Daoy (cell line): ENCODE measurements at places on chromosomes 1 and 21.
A peak's percentile ranks its signal among the peaks of the same experiment; 100 is the strongest.

DNA sequence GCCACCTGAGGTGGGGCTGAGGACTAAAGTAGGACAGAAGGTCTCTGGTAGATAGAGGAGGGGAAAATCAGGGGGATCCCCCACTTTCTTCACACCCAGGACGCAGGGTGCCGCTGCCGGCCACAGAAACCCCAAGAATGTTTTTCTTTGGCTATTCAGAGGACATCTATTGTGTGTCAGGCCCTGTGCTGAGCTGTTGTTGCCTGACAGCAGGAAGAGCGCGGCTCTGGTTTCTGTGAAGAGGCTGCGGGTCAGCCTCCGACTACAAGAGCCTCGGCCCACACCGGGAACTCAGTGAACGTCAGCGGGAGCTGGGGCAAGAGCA lies 407 bp upstream of the PIGV start:
- peak; percentile 74 for DNase-seq

DNA sequence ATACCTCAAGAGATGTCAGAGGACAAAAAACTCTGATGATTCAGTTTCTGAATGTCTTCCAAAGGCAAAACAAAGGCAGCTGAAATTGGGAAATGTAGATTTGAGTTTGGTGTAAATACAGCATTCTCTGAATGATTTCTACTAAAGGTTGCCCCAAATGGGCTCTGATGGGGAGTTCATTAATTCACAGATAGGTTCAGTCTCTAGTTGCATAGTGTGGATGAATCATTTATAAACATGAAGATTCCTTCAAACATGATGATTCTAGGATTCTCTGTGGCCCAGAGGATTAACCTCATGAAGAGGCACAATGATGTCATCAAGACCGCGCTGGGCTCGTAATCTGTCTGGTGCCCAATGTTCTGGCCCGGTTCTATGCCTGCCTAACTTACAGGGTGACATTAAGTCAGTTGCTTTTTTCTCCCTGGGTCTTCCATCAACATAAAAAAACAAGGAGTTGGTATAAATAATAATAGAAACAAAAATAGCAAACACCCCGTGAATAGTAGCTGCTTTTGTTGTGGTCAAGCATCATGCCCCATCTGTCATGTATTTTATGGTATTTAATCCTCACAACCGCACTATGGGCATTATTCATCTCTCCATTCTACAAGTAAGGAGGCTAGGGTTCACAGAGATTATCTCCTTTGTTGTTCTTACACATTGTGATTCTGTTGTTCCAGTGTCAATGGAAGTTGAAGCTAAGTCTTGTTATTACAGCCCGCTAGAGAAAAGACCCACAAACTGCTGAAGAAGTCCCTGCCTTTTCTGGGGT lies 509.6 kb upstream of the USP24 start:
- peak; percentile 35 for DNase-seq

- no peak for DNase-seq
Observed at GRCh38 chr1:222644636-222644980, 26.7 kb downstream of the MIA3 start.

DNA sequence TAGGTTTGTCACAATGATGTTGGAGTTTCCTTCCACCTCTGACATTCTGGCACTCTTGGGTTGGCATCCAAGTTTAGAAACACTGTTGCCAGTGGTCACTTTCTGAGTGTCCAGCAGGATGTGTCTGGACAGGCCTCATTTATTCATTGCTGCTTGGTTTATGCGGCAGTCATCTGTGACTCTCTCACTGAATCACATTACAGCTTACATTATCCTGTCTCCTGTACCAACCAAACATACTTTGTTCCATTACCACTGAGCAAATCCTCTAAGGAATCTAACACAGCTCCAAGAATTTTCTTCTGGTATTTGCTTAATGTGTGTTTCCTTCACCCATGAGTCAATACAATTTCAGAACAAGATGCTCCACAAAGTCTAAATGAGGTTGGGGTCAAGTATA lies 19.9 kb downstream of the SGIP1 start:
- DNase-seq = no peak

GRCh38 chr1:40739455-40740008 lies 44.1 kb upstream of the KCNQ4 start:
- no peak for DNase-seq

DNA sequence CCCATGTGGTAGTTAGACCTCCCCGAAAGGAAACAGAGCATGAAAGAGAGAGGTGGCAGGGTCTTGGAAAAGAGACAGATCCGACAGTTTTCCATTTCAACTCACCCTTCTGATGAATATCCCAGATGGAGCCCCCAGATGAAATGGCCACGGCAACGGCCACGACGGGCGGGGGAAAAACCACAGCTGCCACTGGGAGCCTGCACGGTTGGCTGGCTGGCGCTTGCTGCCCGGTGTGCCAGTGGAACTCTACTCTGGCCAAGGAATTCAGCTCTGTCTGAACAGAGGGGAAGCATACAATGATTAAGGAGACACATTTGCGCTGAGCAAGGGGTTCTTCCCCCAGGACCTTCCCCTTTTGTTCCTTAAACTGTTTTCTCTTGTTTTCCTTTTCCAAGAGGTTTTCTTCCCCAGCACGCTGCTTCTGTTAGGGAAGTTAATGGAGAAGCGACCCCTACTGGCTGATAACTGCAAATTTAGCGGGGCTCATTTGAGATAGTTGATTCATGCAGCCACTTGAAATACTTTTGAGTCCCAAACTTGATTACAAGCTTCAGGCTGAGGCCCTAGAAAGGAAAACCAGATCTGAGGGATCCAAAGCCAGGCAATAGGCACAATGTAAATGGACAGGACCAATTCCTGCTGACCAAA lies 1122.5 kb downstream of the NCAM2 start:
- no peak for DNase-seq

DNA sequence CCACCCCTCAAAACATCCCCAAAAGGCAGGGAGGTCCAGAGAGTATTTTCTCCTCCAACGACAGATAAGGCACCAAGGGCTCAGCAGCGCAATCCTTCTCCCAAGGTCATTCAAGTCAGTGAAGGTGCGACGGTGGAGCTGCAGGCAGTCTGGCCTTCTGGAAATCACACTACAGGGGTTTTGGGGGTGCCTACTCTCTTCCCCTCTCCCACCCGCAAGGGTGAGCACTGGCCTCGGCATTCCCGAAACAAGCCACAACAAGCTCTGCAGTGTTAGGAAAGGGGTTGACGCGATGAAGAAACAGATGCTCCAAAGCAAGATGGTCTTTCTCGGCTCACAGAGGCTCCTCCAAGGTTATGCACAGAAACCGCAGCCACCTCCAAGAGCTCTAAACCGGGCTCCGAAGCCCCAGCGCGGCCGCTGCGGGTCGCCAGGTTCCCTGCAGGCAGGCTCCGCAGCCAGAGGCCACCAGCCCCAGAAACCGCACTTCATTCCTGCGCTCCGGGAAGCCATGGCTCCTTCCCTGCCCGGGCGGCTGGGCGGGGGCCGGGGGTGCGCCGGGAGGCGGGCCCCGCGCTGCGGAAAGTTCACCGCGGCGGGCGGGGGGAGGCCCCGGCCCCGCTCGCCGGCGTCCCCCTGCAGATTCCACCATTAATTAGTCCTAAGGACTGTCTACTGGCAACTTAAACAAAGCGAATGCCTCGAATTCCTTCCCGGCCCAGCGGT lies 1.1 kb downstream of the LUZP1 start:
- DNase-seq = peak; percentile 61

GRCh38 chr1:53277326-53277725 lies 39.0 kb upstream of the MAGOH start:
- DNase-seq = no peak

DNA sequence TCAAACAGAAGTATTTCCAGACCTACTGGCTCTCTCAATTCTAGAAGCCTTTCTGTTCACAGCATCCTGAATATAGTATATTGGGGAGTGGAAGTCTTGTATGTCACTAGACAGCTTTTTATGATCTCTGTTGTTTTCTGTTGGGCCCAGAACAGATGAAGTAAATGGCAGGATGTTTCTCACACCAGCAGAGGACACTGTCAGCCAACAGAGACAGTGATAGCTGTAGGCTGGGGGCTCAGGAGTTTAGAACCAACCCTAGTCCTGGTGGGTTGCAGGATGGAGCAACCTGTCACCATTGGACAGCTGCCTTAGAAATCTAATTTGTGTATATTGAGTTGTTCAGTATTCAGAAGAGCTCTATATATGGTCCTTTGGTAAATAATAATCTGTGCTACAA lies 16.9 kb downstream of the AGO1 start:
- no peak for DNase-seq

- no peak for DNase-seq
Observed at GRCh38 chr1:186463511-186463910, 2.6 kb upstream of the PDC start.

- DNase-seq = no peak
Observed at GRCh38 chr1:109137958-109138357, 24.0 kb downstream of the ELAPOR1 start.

DNA sequence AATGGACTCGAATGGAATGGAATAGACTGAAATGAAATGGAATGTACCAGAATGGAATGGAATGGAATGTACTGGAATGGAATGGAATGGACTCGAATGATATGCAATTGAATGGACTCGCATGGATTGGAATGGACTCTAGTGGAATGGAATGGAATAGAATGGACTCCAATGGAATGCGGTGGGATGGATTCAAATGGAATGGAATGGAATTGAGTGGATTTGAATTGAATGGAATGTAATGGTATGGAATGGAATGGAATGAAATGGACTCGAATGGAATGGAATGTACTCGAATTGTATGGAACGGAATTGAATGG lies 99.6 kb upstream of the FBXO28 start:
- no peak for DNase-seq

DNA sequence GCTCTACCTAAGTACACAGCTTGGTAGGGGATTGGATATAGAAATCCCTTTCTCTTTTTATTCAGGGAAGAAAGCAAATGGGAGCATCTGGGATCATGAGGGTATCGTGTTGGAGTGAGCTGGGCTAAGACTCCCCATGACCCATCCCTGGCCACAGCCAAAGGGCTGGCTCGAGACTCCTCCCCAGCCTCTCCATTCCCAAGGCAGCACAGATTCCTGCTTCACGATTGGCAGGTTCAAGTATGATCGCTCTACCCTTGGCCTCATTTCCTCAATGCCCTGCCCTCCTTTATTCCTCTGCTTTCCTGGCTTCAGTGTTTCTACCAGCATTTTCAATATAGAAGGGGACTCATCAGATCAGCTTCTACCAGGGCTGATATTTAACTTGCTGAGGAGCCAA lies 89.7 kb downstream of the ATP1A1 start:
- no peak for DNase-seq

DNA sequence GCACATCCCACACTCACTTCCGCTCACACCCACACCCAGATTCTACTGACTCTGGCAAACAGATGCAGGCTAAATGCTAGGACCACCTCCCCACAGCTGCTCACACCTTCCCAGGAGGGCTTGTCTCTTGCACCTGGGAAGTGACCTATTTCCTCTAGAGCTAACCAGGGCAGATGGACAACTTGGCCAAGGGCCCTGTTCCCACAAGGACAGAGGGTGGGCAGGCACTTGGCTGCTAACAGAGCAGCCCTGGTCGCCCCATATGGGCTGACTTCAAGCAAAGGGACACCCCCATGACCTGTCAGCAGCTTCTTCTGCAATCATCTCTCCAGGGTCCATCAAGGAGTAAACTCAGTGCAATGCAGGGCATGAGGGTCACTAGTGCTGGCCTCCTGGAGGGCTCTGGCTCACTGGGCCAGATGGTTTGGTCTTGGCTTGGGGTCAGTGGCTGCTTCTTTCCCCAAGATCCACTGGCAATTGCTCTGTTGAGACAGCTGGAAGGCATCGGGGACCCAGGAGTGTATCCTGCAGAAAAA lies 641.5 kb downstream of the PLPP3 start:
- no peak for DNase-seq

GRCh38 chr1:244046907-244047611 lies 4.0 kb upstream of the ZBTB18 start:
- DNase-seq = peak; percentile 23

DNA sequence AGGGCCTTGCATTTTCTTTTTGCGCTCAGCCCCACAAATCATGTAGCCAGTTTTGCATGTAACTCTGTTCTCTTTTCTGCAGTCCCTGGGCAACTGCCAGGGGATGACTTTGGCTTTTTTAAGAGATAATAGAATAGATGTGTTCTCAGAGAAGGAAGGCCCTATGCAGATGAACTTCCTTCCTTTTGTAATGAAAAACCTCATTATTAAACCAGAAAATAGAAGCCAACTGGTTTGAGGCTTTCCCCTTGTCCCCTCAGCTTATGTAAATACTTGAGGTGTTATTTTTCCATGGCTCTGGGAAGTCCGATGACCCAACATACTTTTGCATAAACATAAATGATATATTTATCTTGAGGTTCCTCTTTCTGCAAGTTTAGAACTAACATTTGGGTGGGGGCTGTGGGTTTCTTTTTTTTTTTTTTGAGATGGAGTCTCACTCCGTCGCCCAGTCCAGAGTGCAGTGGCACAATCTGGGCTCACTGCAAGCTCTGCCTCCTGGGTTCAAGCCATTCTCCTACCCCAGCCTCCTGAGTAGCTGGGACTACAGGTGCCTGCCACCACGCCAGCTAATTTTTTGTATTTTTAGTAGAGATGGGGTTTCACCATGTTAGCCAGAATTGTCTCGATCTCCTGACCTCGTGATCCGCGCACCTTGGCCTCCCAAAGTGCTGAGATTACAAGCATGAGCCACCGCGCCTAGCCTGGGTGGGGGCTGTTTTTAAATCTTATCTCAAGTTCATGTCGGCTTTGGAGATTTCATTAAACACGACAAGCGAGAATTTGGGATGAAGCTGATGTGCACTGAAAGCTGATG lies 14.4 kb upstream of the FCRL5 start:
- DNase-seq = no peak

DNA sequence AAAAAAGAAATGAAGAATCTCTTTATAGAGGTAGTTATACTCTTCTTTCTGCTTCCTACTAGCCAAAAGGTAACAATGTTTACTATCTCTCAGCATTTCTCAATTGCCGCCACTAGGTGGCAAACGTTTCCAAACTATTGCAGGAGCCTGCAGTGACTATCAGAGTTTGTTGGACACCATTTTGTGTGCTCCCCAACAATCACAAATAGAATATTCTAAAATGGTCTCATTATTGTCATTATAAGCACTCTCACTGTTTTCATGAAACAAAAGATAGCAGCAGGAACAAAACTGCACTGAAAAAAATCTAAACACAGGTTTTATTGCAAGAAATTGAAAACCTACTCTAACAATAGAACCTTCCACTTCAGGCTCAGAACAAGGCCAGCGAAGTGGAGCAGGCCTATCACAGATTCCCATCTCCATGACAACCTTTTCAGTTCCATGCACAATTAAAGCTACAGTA lies 83.9 kb upstream of the PLPPR4 start:
- peak; percentile 79 for DNase-seq

- DNase-seq = no peak
Observed at GRCh38 chr1:42332877-42333276, 2.2 kb downstream of the FOXJ3 start.

GRCh38 chr1:108717774-108718316 lies 5.1 kb downstream of the FNDC7 start:
- no peak for DNase-seq

DNA sequence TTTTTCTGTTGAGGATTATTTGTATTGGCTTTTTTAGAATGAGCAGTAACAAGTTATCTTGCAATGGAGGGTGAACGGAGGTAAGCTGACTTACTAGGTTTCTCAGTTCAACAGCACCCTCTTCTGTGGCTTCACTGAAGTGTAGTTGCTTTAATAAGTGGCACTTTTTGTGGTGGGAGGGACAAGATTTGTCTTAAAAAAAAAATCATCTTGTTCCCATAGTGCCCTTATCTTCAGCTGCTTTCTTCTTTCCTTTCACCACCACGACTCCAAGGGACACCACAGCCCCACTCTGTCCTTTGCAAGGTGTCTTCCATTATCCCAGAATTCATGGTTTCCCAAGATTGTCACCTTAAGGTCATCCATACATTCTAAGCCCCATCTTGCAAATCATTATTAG lies 92.9 kb downstream of the PIGK start:
- peak; percentile 64 for DNase-seq
